ENCODE measurements at places on chromosomes 12 and 14.

DNA sequence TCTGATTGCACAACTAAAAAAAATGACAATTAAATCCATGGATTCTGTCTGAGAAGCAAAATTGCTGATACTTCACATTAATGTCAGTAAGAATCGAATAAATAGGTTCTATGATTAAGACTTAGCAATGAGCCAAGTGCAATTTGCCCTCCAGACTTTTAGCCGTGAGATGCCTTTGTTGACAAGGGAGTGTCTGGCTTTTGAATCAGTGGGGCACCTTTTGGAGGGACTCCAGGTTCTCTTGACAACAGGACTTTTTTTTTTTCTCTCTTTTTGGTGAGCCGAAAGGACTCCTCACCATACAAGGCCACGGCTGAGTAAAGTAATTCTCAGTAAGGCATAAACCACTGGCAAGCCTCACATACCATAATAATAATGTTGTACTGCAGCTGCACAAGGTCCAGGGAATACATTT, 4.7 kb upstream of the MDM1 start:
- no peak for DNase-seq

DNA sequence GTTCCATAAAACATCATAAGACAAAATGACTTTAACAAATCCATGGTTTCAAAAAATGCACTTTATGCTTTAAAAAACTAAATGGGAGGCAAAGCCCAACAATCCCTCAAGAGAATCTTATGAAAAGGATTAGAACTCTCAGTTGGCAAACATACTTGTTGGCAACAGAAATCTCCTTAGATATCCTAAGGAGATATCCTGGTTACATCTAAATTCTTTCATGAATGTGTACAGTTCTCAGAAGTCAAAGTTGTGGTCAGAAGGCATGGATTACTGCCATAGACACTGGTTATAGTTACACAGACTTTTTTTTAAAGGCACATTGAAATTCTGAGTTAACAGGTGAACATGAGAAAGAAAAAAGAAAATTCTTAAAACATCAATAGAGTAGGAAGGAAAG, 17.5 kb upstream of the ISM2 start:
- no peak for DNase-seq

GRCh38 chr14:101289230-101289690, 272.0 kb upstream of the DIO3 start:
- no peak for DNase-seq

GRCh38 chr12:56462565-56462964, 5.8 kb upstream of the SPRYD4 start:
- no peak for DNase-seq

DNA sequence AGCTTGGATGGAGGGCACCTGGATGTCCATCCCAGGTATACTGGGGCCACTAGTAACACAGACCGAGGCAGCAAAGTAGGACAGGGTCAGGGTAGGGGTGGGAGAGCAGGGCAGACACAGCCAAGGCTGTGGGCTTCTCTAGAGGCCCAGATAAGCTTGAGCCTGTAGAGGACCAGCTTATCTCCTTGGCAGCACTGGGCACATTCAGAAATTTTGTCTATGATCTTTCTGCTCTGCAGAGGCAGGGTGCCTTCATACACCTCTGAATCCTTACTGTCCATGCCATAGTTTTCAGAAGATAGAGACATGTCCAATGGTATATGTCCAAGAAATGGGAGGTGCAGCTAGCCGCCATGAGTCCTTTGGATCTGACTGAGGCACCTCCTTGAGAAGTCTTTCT, 26.4 kb upstream of the USP15 start:
- no peak for DNase-seq

DNA sequence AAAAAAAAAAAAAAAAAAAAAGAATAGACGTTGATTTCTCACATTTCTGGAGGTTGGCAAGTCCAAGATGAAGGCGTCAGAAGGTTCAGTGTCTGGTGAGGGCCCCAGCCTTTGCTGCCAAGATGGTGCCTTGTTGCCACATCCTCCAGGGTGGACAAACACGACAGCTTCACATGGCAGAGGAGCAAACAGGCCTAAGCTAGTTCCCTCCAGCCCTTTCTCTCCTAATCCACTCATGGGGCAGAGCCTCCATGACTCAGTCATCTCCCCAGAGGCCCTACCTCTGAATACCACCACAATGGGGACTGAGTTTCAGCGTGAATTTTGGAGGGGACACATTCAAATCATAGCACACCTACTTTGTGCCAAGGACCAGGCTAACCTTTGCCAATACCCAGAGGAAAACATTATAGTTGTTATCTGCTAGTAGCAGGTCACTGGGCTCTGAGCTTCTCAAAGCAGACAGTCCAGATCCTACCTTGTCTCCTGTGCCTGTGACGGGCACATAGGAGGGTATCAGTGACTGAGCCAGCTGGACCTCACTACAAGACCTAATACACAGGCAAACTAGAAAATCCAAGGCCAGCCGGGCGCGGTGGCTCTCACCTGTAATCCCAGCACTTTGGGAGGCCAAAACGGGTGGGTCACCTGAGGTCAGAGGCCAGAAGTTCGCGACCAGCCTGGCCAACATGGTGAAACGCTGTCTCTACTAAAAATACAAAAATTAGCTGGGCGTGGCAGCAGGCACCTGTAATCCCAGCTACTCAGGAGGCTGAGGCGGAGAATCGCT, 10.5 kb upstream of the BCL11B start:
- no peak for DNase-seq

DNA sequence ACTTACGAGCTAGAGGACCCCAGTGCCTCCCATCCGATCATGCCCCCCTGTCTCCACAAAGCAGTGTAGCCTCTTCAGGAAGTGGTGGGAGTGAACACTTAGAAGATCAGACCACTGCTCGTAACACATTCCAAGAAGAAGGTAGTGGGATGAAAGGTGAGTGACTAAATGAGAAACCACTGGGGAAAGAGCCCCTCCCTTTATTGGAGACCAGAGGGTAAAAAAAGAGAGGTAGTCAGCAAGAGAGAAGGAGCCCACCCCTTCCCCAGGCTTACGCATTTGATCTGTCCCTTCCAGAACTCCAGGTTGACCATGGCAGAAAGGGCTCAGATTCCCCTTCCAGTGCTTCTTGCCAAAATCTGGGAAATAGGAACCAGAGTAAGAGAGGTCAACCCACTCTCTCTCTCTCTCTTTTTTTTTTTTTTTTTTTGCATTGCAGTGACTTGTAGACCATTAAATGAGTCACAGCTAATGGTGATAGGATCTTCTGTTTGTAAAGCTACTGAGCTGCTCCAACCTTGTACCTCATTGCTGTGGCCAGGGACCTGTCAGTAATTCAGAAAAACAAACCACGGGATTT, 165.4 kb downstream of the GCH1 start:
- no peak for DNase-seq

DNA sequence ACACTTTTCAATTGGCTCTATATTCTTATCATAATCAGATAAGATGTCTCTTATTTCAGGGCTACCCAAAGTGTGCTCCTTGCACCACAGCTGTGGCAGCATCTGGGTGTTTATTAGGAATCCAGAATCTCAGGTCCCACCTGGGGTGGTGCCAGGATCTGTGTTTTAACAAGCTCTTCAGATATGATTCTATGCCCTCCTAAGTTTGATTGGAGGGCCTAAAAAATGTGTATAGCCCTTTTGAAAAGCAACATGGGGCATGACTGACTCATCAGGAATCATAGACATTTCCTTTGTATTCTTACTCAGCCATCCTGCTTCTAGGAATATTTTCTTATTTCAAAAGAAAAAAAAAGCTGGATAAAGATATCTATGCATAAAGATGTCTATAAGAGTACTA, 103.1 kb downstream of the HELB start:
- DNase-seq: no peak

DNA sequence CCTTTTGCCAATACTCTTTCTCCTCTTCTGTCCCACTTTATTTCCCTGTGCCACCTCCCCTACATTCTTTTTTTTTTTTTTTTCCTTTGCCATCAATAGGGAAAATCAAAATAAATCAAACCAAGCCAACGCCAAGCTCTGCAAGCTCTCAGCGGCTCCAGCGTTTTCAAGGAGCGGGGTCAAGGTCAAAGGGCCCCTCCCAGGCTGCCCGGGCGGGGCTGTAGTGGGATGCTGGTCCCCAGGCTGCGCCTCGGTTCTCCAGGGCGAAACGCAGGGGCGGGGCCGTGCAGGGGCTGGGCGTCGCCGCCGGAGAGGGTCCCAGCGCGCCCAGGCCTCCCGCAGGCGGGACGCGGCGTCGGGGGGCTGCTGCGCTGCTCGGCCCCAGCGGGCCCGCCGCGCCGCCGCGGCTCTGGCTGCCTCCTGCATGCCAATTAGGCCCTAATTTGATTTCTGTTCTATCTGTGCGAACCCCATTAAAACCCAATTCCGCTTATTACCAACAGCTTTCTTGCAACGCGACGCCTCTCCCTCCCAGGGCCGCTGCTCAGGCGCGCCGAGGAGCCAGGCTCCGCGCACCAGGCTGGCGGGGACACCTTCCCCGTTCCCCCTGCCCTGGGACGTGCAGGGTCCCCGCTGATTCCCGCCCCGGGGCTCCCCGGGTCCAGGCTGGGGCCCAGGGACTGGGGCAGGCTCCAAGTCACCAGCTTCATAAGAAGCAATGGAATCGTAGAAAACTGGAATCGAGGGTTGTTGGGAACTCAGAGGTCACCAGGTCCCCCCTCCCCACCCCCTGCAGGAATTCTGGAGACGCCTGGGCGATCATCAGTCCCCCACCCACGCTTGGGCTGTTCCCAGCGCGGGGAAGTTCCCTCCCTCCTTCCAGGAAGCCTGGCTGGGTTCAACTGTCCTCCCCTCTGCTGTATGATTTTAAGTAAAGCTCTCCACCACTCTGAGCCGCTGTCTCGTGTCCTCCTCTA, 50.7 kb upstream of the MAP1LC3B2 start:
- no peak for DNase-seq

- no peak for DNase-seq
Observed at GRCh38 chr14:56125772-56126636, 7.8 kb downstream of the PELI2 start.

DNA sequence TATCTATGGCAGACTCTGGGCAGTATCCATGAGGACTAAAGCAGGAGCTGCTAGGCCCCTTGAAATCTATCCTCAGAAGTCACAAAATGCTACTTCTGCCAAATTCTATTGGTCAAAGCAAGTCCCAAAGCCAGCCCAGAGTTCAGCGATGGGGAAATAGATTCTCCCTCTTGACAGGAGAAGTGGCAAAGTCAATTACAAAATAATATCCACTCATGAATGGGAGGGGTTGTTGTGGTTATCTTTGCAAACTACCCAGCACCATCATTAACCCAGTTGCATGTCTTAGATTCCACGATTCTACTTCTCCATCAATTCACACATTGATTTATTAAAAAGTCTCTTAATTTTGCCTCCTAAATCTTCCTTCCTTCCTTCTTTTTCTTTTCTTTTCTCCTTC, 30.7 kb upstream of the STXBP6 start:
- no peak for DNase-seq

- DNase-seq: no peak
Observed at GRCh38 chr14:92692822-92693226, 55.6 kb downstream of the LGMN start.

DNA sequence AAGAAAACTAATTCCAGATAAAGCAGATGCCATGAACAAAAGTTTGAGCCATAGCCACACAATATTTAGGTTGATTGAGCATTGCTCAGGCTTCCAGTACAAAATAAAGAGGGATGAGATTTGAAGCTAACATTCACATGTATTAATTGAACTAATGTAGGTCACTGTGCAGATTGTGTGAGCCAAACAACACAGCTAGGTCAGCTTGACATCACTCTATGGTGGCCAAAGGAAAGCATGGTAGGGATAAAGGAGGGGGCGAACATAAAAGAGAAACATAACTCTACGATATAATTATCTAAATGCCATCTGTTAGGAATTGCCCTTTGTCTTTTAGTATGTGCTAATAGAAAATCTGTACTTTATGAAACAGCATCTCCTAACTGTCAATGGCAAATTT, 477.7 kb upstream of the SYT1 start:
- DNase-seq: no peak

DNA sequence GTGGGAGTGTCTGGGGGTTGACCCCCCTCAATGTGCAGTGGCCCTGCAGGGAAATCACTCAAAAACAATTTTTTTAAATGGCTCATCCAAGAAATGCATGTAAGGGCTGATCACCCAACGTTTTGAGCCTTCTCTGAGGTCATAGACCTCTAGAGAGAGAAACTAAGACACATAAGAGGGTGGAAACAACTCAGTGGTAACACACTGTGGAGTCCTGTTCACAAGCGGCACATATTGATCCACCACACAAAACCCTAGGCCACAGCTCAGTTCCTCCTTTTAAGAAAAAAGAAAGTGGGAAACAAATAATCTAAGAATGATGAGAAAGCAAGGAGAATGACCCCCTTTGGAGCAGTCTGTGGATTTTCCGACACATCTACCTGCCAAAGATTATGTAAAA, 83.0 kb upstream of the METAP2 start:
- no peak for DNase-seq

DNA sequence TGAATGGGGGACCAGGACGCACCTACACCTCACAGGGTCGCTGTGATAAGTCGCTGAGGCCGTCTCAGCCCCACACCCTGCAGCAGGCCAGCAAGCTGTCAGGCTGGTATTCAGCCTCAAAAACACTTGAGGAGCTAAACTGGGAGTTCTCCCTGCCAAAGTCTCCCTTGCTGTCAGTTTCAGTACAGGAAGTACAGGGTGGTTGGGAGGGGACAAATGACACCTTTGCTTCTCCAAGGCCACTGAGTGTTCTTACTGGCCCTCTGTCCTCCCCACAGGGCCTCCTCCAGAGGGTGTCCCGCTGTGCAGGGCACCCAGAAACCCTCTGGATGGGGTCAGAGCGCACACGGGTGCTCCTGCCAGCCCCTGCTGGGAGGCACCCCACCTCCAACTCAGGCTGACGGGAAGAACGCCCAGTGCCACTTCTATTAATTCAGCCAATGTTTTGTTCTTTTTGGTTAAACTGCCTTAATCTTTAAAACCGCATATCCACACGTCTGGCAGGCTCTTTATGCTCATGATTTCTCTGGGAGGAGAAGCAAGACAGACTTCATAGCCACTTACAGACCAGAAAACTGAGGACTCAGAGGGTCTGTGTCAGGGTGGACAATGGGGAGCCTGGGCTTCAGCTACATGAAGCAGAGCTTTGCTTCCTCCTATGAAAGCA, 75.9 kb downstream of the ITPK1 start:
- DNase-seq: no peak

DNA sequence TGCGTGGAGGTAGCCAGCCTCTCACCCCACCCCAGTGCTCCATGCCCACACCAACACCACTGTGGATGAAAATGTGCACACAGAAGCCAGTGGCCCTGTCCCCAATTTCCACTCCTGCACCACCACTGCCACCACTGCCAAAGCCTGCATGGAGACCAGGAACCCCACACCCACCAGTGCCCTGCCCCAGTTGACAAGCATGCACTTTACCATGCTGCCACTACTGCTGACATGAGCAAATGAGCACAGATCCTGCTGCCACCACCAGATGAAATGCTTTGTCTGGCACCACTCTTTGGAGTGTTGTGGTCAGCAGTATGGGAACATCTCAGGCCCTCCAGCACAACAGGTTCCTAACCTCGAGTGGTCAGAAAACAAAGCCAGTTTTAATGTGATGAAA, 104.1 kb downstream of the ATXN7L3B start:
- no peak for DNase-seq

All from cortex of kidney (tissue), 1 donor.